H1 (cell line): ENCODE measurements at places on chromosomes 2 and 18.
A peak's percentile ranks its signal among the peaks of the same experiment; 100 is the strongest.

- H3K27ac ChIP-seq = no peak overlapping the region
- no peak for DNase-seq
- no peaks in the 10 kb centered on the region for H3K36me3 ChIP-seq
- H3K4me3 ChIP-seq = no peak overlapping the region
These were observed 128.6 kb downstream of the MSTN start for GRCh38 chr2:189933911-189934399.

DNA sequence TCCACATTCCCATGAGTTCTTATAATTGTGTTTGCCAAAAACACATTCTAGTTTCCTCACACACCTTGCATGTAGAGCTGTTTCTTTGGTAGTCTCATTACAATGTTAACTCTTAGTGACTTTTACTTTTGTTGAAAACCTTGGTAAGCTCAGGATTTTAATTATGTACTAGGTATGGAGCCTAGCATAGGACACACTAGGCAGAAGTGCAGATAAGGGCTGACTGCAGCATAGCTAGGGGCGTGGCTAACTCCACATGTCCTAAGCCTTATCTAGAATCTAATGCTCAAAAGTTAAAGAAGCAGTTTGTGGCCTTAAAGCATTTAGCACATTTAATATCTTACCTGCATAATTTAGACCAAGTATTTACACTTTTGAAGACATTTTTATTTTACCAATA lies 153.7 kb upstream of the FBXO11 start:
- H3K36me3 ChIP-seq = no peaks in the 10 kb centered on the region
- H3K27me3 ChIP-seq = no peaks in the 10 kb centered on the region
- no peak overlapping the region for H3K27ac ChIP-seq

DNA sequence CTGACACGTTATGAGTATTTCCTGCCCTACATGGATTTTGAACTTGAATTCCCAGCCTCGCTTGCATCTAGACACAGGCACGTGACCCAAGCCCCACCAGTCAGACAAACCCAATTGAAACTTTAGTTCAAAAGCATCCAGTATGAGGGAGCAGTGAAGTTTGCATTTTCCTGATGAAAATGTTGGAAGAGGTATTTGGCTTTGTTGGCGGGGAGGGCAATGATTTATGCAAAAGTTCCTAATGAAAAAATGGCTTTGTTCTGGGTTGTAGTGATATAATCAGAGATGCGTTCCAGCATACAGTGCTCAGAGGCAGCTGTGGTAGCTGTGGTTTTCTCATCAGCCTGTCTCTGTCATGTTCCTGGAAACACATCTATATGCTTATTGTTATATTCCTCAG lies 36.8 kb upstream of the CPS1 start:
- no peaks in the 10 kb centered on the region for H3K36me3 ChIP-seq
- H3K4me1 ChIP-seq = no peaks in the 10 kb centered on the region
- no peak overlapping the region for H3K4me3 ChIP-seq
- no peaks in the 10 kb centered on the region for H3K27me3 ChIP-seq
- DNase-seq = no peak

DNA sequence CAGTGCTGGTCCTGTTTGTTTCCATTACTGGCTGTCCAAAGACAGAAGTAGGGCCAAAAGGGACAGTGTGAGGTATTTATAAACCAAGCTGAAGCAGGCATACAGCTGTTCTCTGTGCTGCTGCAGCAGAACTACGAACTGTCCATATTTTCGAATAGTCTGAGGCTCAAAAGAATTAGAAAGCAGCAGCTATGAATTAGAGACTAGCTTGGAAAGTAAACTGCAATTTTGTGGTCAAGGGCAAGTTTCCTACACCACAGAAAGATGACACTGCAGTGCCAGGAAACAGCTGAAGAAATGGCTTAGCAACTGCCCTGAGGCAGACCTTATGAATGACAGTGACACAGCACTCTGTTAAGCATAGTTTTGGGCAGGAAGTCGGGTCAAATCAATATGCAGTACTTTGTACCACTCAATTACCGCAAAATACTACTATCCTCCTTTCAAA lies 125.3 kb downstream of the TMEM131 start:
- DNase-seq = no peak
- H3K36me3 ChIP-seq = no peaks in the 10 kb centered on the region
- 0 out of 2 replicates have a peak, but pooled peaks cover 7% of the 10 kb centered on the region for H3K4me1 ChIP-seq
- no peak overlapping the region for H3K27ac ChIP-seq
- no peaks in the 10 kb centered on the region for H3K27me3 ChIP-seq
- H3K4me3 ChIP-seq = no peak overlapping the region

DNA sequence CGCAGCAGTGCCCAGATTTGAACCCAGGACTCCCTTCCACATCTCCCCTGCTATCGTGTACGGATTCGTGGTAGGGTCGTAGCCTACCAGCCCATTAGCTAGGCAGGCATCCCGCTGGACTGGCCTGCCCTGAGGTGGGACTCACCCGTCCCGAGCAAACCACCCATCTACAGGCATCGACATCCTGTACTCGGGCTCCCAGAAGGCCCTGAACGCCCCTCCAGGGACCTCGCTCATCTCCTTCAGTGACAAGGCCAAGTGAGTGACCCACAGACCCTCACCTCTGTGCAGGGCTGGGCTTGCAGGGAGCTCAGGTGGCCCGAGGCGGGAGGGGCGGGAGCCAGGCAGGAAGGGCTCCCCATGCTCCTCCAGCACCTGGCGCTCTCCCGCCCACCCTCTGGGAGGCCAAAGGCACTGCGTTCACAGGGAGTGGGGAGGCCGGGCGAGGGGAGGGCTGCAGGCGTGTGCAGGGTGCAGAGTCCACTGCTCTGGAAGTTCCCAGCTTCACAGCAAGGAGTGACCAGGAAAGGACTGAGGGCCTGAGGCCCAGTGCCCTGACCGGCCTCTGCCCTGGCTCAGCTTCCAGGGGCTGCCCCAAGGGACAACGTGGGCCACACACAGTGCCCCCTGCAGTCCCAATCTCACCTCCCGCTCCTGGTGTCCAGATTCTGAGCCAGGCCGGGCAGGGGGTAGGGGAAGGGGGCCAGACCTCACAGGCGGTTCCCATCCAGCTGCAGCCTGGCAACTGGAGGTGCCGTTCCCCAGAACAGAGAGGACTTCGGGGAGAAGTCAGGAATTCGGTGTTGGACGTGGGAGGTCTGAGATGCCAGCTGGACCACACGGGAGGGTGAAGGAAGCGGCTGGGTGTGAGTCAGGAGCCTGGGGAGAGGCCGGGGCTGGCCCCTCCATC lies 5.4 kb downstream of the AGXT start:
- H3K4me1 ChIP-seq = no peaks in the 10 kb centered on the region
- no peaks in the 10 kb centered on the region for H3K36me3 ChIP-seq

DNA sequence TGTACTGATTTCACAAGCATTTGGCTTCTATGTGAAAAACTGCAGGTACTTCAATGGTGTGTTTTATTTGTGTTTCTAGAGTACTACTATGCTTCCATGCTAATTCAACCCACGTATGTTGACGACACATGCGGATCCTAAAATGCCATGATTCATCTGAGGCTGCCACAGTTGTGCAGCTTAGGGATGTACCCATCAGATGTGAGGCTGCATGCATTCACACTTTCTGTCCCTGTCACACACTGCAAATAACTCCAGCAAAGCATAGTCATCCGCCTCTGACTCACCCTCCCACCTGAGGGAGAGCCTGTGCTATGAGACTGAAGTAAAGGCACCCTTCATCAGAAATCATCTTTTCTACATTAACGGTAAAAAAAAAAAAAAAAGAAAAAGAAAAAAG lies 22.1 kb upstream of the SERTAD2 start:
- no peaks in the 10 kb centered on the region for H3K36me3 ChIP-seq
- no peak overlapping the region for H3K27ac ChIP-seq
- peaks cover 3% of the 10 kb centered on the region; the same call in 1 of the 2 replicates for H3K4me1 ChIP-seq
- DNase-seq = no peak

- no peak overlapping the region for H3K27ac ChIP-seq
- no peak overlapping the region for H3K4me3 ChIP-seq
These were observed 30.7 kb downstream of the XRCC5 start for GRCh38 chr2:216139884-216140283.

DNA sequence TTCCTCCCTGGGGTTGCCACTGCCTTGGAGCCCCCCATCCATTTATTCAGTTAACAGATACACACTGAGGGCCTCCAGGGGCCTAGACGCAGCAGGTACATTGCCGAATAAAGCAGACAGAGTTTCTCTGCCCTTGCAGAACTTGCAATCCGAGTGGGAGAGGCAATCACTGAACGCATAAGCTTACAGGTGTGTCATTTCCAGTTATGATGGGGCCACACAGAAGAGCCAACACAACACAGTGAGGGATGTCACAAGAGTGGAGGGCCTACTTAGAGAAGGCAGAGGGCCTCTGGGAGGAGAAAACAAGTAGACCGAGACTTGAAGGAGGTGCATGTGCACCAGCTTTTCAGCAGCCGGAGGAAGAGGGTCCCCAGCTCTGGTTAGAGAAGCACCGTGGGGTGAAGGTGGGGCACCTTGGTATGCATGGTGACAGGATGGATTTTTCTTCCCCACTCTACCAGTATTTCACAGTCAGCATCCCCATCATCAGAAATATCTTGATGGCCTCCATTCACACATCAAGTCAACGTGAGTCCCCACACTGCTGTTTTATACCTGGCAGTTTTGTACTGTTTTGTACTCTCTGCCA lies 150.9 kb downstream of the SMAD7 start:
- peak; percentile 28 for DNase-seq
- H3K27me3 ChIP-seq = no peaks in the 10 kb centered on the region
- H3K27ac ChIP-seq = no peak overlapping the region

- DNase-seq = no peak
- no peaks in the 10 kb centered on the region for H3K27me3 ChIP-seq
- H3K4me3 ChIP-seq = no peak overlapping the region
- no peaks in the 10 kb centered on the region for H3K4me1 ChIP-seq
- no peaks in the 10 kb centered on the region for H3K36me3 ChIP-seq
- no peak overlapping the region for H3K27ac ChIP-seq
These were observed 16.0 kb upstream of the ATP8B1 start for GRCh38 chr18:57819119-57819518.

GRCh38 chr2:142981756-142982155 lies 104.3 kb downstream of the KYNU start:
- no peaks in the 10 kb centered on the region for H3K27me3 ChIP-seq
- H3K4me3 ChIP-seq = no peak overlapping the region
- H3K4me1 ChIP-seq = no peaks in the 10 kb centered on the region
- no peak overlapping the region for H3K27ac ChIP-seq
- no peaks in the 10 kb centered on the region for H3K36me3 ChIP-seq

DNA sequence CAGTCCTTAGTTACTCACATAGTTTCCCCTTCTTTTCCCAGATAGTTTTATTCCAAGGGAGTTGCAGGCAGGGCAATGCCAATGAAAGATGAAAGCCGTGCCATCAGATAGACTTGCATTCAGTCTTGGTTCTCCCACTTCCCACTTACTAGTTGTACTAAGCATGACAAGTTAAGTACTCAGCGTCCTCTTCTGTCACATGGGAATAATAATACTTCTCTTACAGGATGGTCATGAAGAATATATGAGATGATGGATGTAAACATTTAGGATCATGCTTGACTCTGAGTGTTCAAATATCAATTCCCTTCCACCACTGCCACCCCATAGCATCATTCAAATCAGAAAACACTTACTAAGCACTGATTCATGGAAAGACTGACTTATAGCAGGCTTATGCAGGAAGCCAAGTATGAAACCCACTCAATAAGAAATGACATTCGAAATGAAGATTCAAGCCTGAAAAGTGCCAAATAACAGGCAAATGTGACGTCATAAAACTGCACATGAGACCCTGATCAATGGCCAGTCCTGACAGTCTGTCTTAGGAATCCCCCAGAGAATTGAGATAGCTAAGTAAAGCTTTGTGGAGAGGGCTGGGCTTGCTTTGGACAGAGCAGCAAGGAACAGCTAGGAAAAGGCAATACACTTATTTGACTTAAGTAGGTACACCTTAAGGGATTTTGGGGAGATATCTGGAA lies 11.1 kb upstream of the EVA1A start:
- no peaks in the 10 kb centered on the region for H3K4me1 ChIP-seq
- no peak for DNase-seq
- H3K36me3 ChIP-seq = no peaks in the 10 kb centered on the region
- H3K27me3 ChIP-seq = no peaks in the 10 kb centered on the region
- H3K4me3 ChIP-seq = no peak overlapping the region

DNA sequence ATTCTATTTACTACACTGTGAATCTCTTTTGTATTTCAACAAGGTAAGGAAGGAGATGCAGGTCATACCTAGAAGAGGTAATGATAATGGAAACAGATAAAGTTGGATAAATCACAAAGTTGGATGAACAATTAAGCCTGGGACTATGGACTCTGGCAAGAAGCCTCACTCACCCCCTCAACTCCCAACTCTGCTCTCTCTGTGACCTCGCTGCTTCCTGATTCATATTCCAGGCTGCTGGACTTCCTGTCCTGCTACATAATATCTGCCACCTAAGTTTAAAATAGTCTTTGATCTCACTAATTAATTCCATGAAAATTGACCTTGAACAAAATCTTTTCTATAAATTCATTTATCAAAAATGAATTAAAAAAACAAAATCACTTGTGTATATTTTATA lies 215.3 kb downstream of the CALCRL start:
- no peaks in the 10 kb centered on the region for H3K4me1 ChIP-seq
- no peaks in the 10 kb centered on the region for H3K27me3 ChIP-seq
- H3K36me3 ChIP-seq = no peaks in the 10 kb centered on the region
- no peak for DNase-seq
- no peak overlapping the region for H3K27ac ChIP-seq

- H3K4me3 ChIP-seq = no peak overlapping the region
- no peak overlapping the region for H3K27ac ChIP-seq
- DNase-seq = no peak
- H3K4me1 ChIP-seq = no peaks in the 10 kb centered on the region
- H3K27me3 ChIP-seq = no peaks in the 10 kb centered on the region
These were observed 197.3 kb downstream of the SLC8A1 start for GRCh38 chr2:40254611-40255010.
